T-helper 2 cell treated with Interferon-gamma antibody and Interleukin-4, amounts not matched to agents 5 μg/mL and 100 μg/mL, for 36 hours (primary cell): ENCODE measurements at places on chromosomes 13 and 19.
A peak's percentile ranks its signal among the peaks of the same experiment; 100 is the strongest.

DNA sequence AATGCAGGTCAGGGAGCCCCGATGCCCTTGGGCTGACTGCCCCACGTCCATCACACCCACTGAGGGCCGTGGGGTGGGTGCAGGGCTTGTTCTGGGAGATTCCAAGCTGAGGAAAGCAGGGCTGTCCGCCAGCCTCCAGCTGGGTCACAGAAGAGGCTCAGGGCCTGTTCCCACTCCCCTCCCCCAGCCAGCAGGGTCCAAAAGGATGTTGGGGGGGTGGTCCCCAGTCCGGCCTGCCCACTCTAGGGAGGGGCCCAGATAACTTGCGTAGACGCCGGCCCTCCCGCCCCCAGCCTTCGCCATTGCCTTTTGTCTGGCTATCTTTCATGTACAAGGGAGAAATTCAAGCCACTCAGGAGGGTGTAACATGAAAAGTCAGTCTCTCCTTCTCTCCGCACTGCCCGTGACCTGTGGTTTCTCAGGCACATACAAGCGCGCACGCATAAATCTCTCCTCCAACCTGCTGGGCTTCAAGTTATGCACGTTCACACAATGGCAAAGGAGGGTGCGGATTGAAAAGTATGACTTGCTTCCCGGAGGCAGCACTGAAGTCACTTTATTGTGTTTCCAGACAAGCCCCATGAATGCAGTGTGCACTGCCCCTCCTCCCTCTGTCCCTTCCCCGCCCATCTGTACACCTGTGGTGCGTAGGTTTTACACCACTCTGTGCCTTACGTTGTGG is 20.2 kb downstream of the CARM1 start:
- DNase-seq = no peak

- no peak for DNase-seq
Observed at GRCh38 chr13:29683041-29683440, 87.6 kb upstream of the SLC7A1 start.

DNA sequence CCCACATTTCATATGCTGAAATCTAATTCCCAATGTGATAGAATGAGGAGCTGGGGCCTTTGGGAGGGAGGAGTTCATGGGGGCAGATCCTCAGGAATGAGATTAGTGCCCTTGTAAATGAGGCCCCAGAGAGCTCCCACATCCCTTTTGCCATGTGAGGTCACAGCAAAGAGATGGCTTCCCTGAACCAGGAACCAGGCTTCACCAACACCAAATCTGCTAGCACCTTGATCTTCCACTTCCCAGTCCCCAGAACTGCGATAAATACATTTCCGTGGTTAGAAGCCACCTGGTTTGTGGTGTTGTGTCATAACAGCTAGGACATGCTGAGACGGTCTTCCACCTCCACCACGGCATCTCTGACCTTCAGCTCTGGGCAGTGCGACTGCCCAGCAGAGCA is 62.1 kb downstream of the ING1 start:
- DNase-seq = no peak

DNA sequence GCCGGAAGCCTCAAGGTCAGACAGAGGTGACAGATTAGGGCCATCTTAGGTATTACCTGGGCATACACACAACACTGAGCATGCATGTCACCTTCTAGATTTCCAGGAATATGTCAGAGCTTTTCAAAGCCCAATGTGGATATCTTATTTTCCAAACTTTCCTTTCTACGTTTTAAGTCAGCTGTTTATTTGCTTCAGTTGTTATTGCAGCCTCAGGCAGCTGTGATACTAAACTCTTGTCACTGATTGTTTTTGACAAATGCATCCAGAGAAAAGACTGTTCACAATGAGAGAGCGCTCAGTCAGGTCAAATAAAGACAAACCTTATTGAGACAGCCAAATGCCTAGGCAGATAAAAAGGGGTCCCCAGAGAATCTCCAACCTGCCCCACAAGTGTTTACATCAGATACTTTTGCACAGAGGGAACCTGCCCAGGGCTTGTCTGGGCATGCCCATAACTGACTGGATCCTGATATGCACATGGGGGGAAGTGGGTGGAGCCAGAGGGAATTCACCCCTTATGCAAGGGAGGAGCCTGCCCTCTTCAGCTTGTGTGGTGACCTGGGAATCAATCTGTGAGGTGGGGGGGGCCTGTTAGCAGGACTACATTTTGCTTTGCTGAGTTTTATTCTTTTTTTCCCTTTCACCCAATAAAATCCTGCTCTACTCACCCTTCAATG is 28.5 kb downstream of the MED4 start:
- DNase-seq = no peak

- no peak for DNase-seq
Observed at GRCh38 chr13:33218020-33218419, 67.5 kb downstream of the STARD13 start.

DNA sequence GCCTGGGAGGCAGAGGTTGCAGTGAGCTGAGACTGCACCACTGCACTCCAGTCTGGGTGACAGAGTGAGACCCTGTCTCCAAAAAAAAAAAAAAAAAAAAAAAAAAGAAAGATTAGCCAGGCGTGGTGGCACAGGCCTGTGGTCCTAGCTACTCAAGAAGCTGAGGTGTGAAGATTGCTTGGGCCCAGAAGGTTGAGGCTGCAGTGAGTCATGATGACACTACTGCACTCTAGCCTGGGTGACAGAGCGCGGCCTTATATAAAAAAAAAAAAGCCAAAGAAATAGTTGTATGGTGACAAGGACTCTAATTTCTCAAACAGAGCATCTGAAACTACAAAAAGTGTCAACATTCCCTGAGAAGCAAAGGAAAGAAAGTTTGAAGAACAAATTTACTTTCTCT is 3.4 kb downstream of the PBX4 start:
- peak; percentile 35 for DNase-seq

GRCh38 chr19:29383696-29384095 is 142.1 kb upstream of the VSTM2B start:
- no peak for DNase-seq

GRCh38 chr19:29812080-29812880 is 489 bp downstream of the CCNE1 start:
- peak; percentile 17 for DNase-seq

- DNase-seq = no peak
Observed at GRCh38 chr13:109627649-109628048, 158.7 kb downstream of the IRS2 start.

DNA sequence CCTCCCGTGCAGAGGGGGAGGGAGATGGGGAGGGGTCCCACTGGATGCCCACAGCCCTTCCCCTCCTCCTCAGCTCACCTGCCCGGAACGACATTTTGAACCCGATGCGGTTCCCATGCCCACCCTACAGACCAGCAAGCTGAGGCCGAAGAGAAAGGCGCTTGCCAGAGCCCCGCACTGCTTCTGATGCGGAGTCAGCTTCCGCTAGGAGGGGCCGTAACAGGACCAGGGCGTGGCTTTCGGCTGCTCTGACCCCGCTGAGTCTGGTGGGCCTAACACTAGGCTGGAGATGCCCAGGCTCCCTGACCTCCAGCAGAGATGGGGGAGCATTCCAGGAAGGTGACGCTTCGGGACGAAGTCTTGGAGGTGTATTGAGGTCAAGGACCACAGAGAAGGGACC is 6.7 kb downstream of the ONECUT3 start:
- DNase-seq = no peak

DNA sequence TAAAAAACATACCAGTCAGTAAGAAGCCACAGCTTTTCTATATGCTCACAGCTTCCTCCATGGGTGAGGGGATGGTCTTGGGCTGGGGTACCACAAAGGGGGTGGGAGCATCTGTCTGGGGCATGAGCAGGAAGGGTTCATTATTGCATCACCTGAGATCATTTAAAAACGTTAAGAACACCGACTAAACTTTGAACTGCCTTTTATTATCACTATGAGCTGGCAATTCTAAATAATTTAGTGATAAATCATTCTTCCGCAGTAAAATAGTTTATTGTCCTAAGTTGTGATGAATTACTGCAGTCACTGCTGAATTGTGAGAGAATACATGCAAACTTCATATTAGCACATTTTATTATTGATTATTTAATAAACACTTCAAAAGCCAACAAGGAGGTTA is 71.6 kb downstream of the KL start:
- no peak for DNase-seq

DNA sequence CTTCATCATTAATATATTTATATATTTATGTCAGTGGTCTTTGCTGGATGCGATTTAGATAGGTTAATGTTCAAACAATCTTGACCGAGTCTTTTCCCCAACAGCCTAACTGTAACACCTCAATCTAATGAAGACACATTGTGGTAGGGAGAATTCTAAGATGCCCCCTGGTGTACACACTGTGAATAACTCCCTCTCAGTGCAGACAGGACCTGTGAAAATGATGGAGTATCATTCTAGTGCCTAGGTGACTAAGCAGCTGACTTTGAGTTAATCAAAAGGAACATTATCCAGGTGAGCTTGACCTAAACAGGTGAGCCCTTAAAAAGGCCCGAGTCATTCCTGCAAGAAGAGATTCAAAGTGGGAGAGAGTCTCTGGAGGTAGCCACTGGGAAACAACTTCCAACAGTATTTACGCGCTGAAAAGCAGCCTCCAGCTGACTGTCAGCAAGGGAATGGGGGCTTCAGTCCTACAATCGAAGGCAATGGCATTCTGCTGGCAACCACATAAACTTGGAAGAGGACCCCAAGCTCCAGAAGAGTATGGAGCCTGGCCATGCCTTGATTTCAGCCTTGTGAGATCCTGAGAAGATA is 28.0 kb upstream of the KBTBD7 start:
- DNase-seq = peak; percentile 25
